ENCODE measurements at places on chromosomes 11 and 22.

GRCh38 chr22:40679964-40680818 lies 907 bp downstream of the MCHR1 start:
- no peak for DNase-seq

DNA sequence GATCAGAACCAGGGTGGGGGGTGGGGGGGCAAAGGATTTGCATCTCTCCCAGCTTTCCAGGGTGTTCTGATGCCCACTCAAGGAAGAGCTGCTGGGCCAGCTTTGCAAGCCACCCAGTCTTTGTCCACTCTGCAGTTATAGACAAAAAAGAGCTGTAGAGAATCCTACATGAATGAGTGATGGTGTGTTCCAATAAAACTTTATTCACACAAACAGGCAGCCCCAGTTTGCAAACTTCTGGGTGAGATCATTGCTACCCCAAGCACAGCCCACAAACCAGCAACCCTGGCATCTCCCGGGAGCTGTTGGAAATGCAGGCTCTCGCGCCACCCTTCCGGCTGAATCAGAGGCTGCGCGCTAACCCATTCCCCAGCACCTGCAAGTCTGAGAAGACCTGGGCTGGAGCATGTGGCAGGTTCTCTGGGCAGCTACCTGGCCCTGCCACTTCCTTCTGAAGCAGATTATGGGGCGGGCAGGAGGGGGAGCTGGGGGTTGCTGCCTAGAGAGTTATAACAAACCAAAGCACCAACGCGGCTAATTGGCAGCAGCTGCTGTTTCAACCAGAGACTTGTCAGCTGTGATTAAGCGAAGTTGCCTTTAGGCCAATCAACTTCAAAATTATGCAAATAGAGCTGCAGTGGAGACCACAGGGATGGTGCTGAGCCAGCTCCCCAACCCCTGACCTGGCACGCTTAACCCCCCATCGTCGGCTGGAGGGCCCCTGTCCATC lies 3.8 kb upstream of the SHISAL1 start:
- no peak for DNase-seq

GRCh38 chr22:17639247-17639741 lies 737 bp downstream of the BCL2L13 start:
- DNase-seq: peak; percentile 36

GRCh38 chr22:39560127-39560526 lies 10.4 kb upstream of the CACNA1I start:
- no peak for DNase-seq
